ENCODE measurements at places on chromosomes 4 and X.

DNA sequence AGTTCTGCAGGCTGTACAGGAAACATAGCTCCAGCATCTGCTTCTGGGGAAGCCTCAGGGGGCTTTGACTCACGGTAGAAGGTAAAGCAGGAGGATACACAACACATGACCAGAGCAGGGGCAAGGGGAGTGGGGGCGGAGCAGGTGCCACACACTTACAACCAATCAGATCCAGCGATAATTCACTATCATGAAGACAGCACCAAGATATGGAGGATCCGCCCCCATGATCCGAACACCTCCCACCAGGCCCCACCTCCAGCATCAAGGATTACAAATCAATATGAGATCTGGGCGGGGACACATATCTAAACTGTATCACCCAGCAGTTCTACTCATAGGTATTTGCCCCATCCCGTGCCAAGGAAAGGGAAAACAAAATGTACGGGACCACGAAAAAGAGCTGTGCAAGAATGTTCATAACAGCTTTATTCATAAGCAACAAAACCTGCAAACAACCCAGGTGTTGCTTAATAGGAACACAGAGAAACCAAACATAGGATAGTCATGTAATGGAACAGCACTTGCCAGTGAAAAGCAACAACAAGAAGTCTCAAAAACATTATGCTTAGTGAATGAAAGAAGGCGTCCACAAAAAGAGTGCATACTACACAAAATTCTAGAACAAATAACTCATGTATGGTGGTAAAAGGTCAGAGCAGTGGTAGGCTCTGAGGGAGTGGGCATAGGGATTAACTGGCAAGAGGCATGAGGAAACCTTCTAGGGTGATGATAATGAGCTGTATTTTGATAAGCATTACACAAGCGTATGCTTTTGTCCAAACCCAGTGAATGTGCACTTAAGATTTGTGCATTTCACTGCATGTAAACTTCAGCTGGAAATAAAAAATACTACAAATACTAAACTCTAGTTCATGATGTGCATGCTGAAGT lies 130.9 kb upstream of the FAM9B start:
- no peak overlapping the region for H3K27ac ChIP-seq
- peaks cover 9% of the 10 kb centered on the region for H3K4me1 ChIP-seq
- H3K36me3 ChIP-seq: no peaks in the 10 kb centered on the region

DNA sequence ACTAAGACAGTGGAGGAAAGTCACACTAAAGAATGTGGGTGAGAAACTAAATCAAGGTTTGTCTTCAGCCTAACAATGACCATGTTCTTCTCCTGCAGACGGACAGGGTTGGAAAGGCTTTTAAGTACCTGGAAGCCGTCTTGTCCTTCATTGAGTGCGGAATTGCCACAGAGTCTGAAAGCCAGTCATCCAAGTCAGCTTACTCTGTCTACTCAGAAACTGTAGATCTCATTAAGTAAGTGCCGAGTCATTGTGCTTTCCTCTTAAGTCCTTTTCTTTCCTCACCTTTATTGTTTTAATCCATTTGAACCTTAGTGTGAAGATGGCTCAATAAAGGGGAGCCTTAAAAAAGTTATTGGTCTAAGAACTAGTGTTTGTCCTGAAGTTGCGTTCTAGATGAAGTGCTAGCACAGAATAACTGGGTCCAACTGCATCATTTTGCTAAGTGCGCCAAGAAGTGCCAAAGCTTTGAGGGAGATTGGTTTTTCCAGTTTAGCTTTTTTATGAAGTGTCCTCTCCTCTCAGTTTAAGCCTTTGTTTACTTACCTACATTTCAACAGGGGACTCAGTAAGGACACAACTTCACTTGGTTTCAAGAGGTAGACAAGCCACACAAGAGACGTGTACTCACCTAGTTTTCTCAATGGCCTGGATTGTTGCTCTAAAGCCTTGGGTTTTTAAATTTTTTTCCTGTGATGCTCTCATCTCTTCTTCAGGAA lies 89.3 kb downstream of the KLHL8 start:
- no peaks in the 10 kb centered on the region for H3K4me1 ChIP-seq
- no peak overlapping the region for H3K4me3 ChIP-seq
- H3K27ac ChIP-seq: no peak overlapping the region
- peaks cover 77% of the 10 kb centered on the region for H3K36me3 ChIP-seq
- no peak for DNase-seq

DNA sequence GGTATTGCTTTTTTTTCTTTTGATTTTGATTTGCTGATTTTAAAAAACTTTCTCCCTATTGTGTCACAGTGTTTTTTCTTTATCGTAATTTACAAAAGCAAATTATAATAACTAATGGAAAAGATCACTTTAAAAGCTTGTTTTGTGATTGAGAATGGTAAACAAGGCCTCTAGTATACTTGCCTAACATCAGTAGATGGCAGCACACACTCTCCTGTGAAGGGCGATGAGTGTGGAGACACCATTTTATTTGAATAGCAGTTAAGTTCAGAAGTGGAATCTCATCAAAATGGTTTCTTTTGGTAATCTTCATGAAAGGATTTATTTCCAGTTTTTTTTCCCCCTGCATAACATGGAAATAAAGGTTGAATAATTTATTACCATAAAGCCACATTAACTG lies 72.3 kb downstream of the PAK3 start:
- no peaks in the 10 kb centered on the region for H3K4me1 ChIP-seq
- DNase-seq: no peak
- no peaks in the 10 kb centered on the region for H3K27me3 ChIP-seq
- no peaks in the 10 kb centered on the region for H3K36me3 ChIP-seq
- H3K27ac ChIP-seq: no peak overlapping the region

- H3K27me3 ChIP-seq: no peaks in the 10 kb centered on the region
- no peak overlapping the region for H3K4me3 ChIP-seq
- no peak for DNase-seq
- H3K27ac ChIP-seq: no peak overlapping the region
Measured at GRCh38 chr4:24443200-24443599, 141.2 kb downstream of the DHX15 start.

- no peak overlapping the region for H3K27ac ChIP-seq
- H3K4me3 ChIP-seq: no peak overlapping the region
- no peaks in the 10 kb centered on the region for H3K4me1 ChIP-seq
- H3K27me3 ChIP-seq: no peaks in the 10 kb centered on the region
- DNase-seq: no peak
- no peaks in the 10 kb centered on the region for H3K36me3 ChIP-seq
Measured at GRCh38 chrX:105229146-105229545, 8.7 kb upstream of the TEX13A start.

DNA sequence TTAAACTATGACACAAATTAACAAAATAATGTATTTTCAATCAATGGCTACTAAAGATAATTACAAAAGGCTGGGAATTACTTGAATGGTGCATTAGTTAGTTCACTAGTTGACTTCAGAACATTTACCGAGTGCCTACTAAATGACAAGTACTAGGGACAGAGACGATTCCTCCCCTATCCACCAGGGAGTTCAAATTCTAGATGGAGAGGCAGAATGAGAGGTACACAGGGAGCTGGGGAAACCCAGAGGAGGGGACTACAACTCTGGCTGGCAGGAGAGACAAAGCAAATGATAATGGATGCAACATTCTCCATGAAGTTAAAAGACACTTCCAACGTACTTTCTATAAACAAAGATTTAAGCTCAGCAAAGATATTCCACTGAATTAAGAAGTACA lies 43.1 kb upstream of the MCF2 start:
- H3K36me3 ChIP-seq: peaks cover 11% of the 10 kb centered on the region
- DNase-seq: no peak
- H3K4me1 ChIP-seq: no peaks in the 10 kb centered on the region
- no peak overlapping the region for H3K4me3 ChIP-seq
- H3K27ac ChIP-seq: no peak overlapping the region

- H3K4me1 ChIP-seq: peaks cover 10% of the 10 kb centered on the region
- no peak for DNase-seq
- no peaks in the 10 kb centered on the region for H3K27me3 ChIP-seq
- H3K4me3 ChIP-seq: no peak overlapping the region
- H3K36me3 ChIP-seq: peaks cover 49% of the 10 kb centered on the region
Measured at GRCh38 chrX:15812192-15812938, 22.1 kb downstream of the ZRSR2 start.
